Stimulated activated CD8-positive, alpha-beta memory T cell treated with anti-CD3 and anti-CD28 coated beads, Interleukin-4, amount 100 ng/mL, for 1 hour (primary cell): ENCODE measurements at places on chromosomes 2 and 18.

- DNase-seq: no peak
These were observed 217.0 kb downstream of the C1D start for GRCh38 chr2:67845621-67846369.

DNA sequence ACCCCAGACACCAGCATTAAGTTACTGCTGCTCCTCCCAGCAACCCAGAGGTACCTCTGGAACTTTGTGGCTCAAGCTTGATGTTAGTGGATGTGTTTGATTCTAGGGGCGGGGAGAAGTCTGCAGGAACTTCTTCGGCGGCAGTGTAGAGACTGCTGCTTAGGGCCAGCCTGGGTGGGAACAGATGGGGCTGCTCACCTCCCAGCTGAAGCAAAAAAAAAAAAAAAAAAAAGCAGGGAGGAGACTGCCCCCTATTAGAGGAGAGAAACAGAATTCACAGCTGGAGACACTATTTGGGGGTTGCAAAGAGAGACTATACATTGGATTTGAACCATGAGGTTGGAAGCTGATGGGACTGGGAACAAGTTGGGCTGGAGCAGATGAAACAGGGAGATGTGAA is 28.6 kb upstream of the FAM136A start:
- DNase-seq: no peak

DNA sequence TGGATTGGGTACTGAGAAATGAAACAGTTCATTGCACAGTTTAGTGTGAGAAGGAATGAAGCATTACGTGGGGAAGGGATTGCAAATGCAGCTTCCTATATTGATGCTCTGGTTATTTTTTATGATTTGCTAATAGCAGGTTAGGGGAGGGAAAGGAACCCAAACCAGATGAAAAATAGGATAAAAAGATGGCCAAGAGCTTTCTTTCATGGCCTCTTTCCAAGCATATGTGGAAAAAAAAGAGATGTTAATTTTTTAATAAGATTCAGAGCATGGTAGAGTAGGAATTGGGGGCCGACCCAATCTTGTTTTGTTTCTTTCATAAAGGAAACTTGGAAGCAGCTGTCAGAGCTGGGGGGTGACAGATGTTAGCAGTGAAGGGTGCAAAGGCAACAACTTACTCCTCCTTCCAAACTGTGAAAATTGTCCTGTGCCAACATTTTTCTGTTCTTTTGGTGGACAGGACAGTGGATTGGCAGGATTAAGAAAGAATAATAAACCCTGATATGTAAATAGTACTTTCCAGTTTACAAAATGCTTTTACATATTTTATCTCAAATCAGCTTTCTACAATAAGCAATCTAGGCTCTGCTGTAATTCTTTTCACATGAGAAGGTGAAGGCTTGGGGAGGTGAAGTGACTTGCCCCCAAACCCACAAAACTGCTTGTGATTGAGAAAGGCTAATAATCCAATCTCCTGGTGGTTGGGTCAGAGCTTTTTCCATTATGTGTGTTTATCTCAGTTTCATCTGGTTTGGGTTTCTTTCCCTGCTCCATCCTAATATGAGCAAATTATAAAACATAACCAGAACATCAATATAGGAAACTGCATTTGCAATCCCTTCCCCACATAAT is 270.1 kb downstream of the ETAA1 start:
- DNase-seq: no peak

DNA sequence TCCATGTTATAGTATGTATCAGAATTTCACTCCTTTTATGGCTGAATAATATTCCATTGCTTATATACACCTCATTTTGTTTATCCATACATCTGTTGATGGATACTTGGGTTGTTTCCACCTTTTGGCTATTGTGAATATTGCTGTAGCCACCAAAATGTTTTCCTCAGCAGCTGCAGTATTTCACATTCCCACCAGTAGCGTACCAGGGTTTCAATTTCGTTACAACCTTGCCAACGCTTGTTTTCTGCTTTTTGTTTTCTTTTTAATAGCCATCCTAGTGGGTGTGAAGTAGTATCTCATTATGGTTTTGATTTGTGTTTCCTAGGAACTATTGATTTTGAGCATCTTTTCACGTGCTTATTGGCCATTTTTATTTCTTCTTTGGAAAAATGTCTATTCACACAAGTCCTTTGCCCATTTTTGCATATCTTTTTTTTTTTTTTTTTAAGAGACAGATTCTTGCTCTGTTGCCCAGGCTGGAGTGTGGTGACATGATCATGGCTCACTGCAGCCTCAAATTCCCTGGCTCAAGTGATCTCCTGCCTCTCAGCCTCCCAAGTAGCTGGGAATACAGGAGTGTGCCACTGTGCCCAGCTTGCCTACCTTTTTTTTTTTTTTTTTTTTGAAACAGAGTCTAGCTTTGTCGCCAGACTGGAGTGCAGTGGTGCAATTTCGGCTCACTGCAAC is 14.2 kb downstream of the UBXN2A start:
- DNase-seq: no peak

- no peak for DNase-seq
These were observed 11.0 kb downstream of the FASTKD2 start for GRCh38 chr2:206776432-206776831.

DNA sequence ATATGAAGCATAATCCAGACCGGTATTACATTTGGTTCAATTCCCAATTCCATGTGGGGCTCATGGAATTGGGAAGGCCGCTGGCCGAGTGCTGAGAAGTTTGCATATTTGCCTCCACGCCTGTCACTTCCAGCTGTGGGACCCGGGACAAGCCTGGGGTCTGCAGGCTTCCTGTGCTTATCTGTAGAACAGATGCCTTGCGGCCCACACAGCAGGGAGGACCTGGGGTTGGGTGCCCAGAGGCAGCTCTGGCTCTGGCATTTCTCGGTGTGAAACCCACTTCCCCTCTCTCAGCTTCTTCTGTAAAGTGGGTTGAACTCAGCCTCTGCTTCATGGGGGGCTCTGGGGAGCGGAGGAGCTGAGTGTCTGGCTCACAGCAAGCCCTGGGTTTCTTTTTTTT is 97.9 kb downstream of the SH3BP4 start:
- no peak for DNase-seq

- DNase-seq: no peak
These were observed 30.6 kb upstream of the AP1S3 start for GRCh38 chr2:223868005-223868404.

DNA sequence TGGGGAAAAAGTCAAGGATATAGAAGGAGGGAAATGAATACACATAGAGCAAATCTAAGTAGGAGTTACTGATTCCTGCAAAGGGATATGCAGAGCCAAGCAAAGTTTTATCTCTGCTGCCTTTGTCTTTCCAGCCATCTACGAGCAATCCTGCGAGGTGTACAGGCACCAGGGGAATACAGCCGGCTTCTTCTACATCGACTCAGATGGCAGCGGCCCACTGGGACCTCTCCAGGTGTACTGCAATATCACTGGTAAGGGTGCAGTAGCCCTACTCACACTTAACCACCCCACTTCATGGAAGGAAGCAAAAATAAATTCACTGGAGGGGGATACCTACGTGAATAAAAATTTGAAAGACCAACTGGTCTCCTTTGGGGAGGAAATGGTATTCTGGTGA is 584.6 kb downstream of the CNTNAP5 start:
- no peak for DNase-seq

DNA sequence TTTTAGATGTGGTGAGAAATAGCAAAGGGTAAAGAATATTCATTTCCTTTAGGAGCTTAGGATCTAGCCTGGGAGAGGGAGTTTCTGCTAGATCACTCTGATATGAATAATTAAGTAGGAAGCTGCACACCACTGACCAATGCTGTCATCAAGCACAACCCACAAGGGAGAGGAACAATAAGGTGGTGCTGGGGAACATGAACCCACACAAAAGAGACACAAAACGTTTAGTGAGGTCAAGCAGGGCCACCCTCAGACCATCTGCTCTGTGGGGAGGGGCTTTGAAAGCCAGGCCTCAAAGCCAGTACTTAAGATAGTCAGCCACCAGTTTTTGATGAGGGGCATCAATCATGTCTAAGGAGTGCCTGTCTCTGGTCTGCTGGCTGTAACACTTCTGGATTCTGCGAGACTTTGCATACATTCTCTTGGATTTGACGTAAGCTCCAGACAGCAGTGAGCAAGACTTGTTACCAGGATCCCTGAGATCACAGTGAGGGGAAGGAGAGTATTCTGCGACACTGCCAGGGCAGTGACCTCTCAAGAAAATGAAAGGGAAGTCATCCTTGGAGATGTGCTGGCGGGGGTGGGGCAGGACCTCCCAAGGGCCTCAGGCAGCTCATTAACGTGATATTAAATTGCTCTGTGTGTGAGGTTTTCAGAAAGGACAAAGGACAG is 127.0 kb downstream of the CCBE1 start:
- no peak for DNase-seq

- no peak for DNase-seq
These were observed 63.4 kb upstream of the ZEB2 start for GRCh38 chr2:144583381-144583729.

DNA sequence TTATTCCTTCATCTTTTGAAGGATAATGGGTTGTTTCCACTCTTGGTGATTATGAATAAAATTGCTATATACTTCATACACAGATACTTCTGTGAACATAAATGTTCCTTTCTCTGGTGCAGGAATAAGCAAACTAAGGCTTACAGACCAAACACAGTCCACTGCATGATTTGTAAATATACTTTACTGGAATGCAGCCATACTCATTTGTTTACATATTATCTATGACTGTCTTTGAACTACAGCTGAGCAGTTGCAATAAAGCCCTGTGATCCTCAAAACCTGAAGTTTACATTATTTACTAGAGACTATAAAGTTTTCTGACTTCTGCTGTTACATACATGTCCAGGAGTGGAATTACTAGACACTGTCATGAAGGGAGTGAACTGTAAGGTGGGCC is 381.0 kb upstream of the CNTNAP5 start:
- DNase-seq: no peak

DNA sequence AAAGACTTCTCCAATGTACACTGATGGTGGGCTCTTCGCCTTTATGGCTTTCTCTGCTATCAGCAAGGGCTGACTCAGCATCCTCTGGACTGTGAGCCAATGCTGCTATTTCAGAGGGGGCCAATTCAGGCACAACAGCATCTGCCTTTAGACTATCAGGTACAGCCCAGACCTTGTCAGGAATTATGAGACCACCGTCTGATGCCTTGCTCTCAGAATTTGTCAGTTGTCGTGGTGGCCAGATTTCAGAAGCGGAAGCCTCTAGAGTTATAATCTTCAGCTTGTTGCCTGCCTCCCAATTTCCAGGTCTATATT is 92.7 kb downstream of the ALPK2 start:
- DNase-seq: no peak

- DNase-seq: no peak
These were observed 73.5 kb downstream of the KCNF1 start for GRCh38 chr2:10985260-10985659.
